ENCODE measurements at places on chromosomes 16 and 17.

DNA sequence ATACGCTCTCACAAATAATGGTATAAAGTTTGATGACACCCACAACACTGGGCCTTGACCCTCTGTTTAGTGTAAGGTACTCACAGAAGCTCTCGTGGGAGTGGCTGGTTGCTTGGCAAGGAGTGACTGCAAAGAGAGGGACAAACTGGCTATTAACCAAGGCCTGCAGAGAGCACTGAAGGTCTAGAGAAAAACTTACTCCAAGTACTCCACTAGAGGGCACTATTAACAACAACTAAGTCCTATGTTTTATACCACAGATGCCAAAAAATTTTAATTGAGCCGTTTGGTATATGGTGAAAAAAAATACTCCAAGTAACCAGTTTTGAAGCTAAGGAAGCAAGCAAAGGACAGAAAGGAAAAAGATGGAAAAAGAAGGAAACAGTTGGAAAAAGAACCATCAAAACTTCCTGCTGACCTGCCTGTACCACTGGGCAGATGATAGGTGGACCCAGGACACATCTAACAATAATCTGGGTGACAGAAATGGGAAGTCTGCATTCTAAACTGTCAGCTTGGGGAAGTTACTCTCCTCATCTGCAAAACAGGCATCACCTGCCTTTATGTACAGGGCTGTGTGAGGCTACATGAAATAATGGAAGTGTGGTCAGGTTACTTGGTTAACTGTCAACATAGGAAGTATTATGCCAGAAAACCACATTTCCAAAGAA lies 23.2 kb downstream of the DYNC1LI2 start:
- DNase-seq, result peak; percentile 45

DNA sequence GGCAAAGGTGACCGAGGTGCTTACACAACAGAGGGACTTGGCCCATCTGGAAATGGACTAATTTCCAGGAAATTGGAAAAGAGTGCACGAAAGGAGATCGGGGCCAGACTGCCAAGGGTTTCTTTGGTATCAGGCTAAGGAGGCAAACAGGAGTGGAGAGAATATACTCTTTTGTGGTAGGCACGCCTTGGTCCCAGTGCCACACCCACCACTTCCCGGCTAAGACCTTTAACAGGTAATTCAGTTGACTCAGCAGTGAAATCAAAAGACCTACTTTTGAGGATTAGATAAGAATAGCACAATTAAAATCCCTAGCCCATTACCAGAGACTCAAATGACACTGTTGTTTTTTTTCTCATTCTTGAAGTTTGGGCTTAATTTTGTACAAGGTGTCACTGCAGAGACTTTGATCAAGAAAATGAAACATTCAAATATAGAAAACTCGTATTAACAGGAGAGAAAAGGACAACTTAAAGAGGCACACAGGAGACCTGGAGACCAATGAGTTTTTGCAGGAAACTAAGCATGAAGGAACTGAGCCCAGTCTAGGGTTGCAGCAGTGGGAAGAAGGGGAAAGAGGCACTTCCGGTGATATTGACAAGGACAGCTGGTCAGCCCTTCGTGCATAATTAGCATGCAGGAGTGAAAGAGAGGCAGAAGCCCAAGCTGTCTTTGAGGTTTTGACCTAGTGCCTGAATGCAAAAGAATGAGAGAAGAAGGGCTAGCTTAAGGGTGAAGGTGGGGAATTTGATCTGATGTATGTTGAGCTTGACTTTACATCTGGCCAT lies 265.5 kb upstream of the CCL2 start:
- DNase-seq, result no peak

DNA sequence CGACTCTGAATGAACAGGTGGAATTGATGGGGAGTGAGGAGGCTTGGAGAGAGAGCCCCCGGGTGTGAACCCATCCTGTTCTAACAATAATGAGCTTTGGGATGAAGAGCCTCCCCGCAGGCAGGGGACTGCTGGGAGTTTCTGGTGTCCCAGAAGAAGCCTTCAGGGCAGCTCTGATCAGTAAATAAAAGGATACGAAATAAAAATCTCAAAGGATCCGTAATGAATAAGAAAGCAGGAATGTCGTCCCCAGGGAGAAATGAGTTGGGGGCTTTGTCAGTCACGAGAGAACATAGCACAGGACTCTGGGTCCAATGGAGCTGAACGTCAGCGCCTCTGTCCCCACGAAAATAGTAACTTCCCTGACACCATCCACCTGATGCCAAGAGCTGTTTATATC lies 113.4 kb downstream of the PITPNC1 start:
- DNase-seq, result no peak

- no peak for DNase-seq
Observed at GRCh38 chr16:10080051-10080772, 102.0 kb downstream of the GRIN2A start.
